ENCODE measurements at places on chromosomes 13 and 19. TPM values are rescaled to one million over a fixed set of nuclear protein-coding genes. Genes with fewer than 3 reads are reported as not detected.

Gene CDKN2D
- 13.7 TPM for total RNA-seq

Gene ZNF560
- total RNA-seq = 0.06 TPM

Gene PAK4
- 4.7 TPM for total RNA-seq

Gene KLK1
- not detected for total RNA-seq

Gene LYL1
- 0.87 TPM for total RNA-seq

Gene KCNRG
- total RNA-seq = 5.9 TPM

Gene PSG11
- not detected for total RNA-seq

Gene KASH5
- total RNA-seq = not detected

Gene ACP7
- total RNA-seq = 0.12 TPM

Gene HIPK4
- 0.06 TPM for total RNA-seq

Gene LIM2
- not detected for total RNA-seq

Gene PLIN5
- total RNA-seq = not detected

Gene POSTN
- total RNA-seq = 471 TPM

Gene MTUS2
- total RNA-seq = 0.25 TPM

Gene PPP1R13L
- 0.53 TPM for total RNA-seq
